Neuronal stem cell (in vitro differentiated cells): ENCODE measurements at places on chromosomes 5 and 9.

DNA sequence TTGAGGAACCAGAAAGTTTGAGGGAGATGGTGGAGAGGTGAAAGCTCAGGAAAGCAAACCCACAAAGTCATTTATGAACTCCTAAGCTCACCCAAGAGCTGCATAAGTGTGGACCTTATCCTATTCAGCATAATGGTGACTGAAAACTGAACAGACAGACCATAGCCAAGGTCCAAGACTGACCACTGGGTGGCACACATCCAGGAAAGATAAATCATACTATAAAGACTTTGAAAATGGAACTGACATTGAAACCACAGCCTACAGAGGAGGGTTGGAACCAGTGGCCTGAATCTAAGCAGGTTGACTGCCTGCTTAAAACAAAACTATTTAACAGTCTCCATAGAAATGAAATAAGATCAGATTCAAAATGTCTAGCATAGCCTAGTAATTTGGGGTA, 121.0 kb upstream of the RGS7BP start:
- DNase-seq = no peak

- no peak for DNase-seq
Observed at GRCh38 chr5:142145106-142145900, 36.7 kb downstream of the NDFIP1 start.

DNA sequence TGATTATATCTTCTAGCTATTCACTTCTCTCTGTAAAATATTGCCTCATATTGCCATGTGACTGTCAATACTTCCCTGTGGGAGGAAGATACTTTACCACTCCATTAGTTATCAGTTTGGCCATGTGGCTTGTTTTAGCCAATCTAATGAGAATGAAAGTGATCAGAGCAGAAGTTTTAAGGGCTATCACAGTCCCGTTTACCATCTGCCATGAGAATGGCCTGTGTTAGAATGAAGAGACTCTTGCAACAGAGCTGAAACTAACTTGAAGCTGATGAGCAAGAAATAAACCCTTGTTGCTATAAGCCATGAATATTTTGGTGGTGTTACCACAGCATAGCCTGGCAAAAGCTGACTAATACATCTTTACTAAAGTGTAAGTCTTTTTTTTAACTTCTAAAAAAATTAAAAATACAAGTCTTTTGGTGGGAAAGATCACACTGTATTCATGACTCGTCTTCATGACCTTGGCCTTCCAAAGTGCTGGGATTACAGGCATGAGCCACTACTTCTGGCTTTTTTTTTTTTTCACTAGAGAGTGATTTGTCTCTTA, 68.0 kb upstream of the CTNNA1 start:
- DNase-seq = no peak

GRCh38 chr9:84759300-84759750, 89.8 kb downstream of the NTRK2 start:
- DNase-seq = no peak

GRCh38 chr5:95610546-95610945, 9.3 kb upstream of the GPR150 start:
- DNase-seq = no peak

GRCh38 chr5:56535347-56535746, 280.0 kb upstream of the MAP3K1 start:
- no peak for DNase-seq

DNA sequence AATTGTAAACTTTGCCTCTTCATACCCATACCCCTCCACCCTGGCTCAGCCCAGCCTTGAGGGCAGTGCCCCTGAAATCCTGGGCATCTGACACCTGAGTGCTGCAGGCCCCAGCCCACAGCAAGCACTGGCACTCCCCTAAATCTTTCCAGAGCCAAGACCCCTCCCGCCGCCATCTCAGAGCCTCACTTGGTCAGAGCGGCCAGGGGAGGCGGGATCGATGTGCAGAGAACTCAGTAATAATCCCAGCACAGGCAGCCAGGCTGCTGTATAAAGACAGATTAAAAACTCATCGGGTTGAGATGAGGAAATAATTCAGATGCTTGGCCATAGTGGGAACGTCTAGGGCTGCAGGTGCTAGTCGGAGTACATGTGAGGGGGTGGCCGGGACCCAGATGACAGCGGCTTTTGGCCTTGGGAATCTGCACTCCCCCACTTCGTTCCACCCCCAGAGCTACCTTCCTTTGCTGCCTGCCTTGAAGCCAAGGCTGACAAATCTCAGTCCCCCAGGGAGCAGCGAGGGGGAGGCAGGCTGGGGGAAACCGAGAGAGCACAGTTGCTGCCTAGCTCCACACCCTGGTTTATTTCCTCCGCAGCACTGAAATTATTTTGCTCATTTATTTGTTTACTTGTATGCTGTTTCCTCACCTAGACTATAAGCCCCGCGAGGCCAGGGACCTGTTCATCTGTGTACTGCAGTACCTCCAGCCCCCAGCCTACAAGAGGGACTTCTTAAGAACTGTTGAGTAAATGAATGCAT, 19.5 kb upstream of the ARAP3 start:
- no peak for DNase-seq

DNA sequence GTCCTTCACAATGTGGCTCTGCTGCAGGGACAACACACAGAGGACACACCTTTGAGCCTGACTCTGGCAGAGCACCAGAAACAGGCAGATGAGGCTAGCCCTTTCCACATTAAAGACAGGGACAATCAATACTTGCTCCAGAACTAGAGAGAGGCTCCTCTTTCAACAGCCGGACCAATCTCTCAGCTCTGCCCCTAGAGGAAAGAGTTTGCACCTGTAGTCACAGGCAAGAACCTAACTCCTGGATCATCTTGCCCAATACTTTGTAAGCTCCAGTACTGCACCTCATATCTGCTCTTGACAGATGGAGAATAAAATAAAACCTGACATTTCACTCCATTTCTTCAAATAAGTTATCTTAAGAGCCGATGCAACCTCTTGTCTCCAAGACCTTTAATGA, 52.1 kb downstream of the EPB41L4A start:
- DNase-seq = no peak

GRCh38 chr5:77777281-77777892, 1.2 kb upstream of the TBCA start:
- DNase-seq = no peak

DNA sequence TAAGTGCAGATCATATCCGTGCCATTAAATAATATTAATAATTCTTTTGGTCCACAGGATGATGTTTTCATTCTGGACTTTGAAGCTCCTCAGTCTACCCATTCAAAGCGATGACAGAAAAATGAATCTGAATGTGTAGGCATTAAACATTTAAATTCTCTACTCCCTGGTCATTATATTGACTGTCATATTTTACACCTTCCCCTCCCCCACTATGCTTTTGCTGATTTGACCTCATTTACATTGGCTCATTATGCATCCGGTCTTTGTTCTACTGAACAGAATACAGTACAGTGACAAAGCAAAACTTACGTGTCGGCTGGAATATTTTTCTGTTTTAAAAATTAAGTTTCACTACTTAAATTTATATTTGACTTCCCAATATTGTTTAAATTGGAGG, 289.7 kb upstream of the TMEM161B start:
- no peak for DNase-seq

GRCh38 chr9:98709968-98710965, 1.5 kb upstream of the GABBR2 start:
- DNase-seq = no peak

DNA sequence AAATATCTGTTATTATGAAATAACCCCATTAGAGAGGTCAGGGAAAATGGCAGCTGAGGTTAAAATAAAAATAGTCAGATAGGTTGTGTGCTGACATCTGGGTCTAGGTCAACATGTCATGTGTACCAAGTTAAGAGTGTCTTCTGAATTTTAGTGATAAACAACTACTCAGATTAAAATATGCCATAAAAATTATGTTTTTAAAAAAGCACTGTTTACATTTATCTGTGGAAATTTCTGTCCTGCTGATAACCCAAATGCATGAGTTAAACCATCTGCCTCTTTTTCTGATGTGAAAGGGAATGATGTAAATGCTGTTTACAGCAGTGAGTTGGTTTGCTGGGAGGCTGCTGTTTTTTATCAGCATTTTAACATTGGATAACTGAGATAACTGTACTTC, 361.2 kb upstream of the TARS1 start:
- DNase-seq = no peak

DNA sequence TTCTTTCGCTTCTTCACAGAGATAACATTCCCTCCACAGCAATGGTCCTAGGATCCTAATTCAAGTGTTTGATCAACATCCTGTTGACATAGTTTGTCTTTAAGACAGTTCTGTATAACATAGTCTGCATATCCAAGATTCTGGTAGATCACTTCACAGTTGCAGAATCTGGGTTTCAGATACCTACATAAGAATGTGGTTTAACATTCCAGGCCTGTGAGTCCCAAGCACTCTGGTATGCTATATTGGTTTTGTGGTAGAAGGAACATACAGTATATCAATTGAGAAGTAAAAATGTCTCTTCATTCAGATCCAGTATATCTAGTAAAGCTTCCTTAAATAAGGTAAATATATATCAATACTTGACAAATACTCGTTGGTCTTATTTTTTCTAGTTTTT, 914.2 kb upstream of the CDH6 start:
- DNase-seq = no peak

DNA sequence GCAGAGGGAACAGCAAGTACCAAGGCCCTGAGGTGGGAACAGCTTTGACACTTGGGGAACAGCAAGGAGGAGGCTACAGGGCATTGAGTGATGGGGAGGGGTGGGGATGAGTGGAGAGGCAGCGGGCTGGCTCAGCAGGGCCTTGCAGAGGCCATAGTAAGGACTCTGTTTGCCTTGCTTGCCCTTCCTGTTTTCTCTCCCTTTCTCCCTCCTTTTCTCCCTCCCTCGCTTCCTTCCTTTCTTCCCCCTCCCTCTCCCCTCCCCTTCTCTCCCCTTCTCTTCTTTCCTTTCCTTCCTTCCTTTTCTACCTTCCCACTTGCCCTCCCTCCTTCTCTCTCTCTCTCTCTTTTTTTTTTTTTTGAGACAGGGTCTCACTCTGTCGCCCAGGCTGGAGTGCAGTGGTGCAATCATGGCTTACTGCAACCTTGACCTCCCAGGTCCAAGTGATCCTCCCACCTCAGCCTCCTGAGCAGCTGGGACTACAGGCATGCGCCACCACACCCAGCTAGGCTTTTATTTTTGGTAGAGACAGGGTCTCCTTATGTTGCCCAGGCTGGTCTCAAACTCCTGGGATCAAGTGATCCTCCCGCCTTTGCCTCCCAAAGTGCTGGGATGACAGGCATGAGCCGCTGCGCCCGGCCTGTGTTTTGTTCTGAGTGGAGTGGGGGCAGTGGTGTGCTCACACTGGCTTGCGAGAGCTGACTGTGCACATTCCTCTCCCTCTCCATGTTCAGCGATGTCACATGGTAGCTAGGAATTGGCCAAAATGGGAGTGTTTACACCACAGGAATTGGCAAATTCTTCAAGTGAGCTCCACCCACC, 17.1 kb downstream of the IER5L start:
- no peak for DNase-seq

DNA sequence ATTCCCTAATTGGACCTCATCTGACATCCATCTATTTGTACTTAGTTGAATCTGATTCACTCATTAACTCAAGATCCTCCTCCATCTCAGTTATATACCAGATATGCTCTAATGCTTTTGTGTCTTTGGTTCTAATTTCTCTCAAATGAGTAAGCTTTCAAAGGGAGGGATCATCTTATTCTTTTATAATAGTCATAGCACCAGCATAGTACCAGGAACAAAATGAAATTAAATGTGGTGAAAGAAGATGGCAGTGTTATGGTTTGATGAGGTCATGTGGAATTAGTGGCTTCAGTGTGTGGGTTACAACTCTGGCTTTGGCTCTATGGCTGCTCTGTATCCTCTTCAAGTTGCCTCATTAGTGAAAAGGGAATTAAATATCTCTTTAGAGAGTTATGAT, 32.5 kb upstream of the ZNF366 start:
- DNase-seq = no peak

DNA sequence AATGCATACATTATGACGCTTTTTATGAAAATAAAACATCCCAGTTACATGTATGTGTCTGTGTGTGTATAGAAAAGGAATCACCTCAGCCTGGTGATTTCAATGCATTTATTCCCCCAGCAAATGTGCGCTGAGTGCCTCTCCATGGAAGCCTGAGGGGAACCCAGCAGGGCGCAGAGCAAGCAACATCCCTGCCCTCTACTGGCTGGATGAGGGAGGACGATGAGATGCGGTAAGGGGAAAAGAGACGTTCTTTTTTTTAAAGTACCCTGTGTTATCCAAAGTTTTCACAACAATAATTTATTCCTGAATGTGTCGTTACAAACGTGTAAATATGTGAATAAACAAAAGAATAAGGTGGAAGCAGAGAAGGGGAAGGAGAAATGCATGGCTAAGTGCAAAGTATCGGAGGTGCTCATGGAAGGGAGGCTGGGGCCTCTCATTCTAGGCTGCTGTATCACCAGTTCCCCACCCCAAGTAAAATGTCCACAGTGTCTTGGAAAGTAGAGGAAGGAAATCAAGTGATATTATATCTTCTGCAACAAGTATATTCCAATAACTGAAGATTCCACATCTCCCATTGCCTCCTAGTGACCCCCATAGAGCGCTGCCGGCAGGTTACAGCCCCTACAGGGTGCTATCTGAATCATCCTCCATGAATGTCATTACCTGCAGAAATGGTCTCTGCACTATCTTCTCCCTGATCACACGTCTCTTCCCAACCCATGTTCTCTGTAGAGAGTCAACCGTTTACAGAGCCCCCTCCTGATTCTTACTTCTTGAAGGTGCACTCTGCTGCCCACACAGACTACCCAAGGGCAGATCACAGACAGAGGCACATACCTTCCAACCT, 13.0 kb upstream of the ABLIM3 start:
- DNase-seq = no peak

DNA sequence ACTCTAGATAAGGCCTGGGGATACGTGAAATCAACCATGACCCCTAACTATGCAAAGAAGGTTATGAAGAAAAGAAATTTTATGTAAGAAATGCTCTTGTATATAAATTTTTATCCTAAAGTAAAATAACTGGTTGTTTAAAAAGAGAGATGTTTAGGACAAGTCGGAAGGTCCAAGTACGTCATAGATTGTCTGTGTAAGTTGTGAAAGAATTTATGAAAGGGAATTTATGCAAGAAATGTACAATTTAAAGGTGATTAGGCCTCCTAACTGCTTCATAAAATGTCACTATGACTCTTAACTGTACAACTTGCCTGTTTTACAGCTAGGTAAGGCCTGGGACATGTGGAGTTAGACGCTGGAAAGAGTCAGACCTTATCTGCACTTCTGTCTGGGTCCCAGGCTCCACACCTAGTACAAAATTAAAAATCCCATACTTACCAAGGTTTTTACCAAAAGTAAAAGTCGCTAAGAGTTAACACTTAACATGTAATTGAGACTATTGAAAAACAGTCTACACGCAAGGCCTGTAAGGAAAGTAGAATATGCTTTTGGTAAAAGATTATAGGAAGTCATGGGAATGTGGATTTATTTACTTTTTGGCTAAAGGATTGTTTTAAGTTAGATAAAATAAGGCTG, 77.4 kb downstream of the KIAA0825 start:
- DNase-seq = no peak
